ENCODE measurements at places on chromosomes 4 and X.

- no peak for DNase-seq
Measured at GRCh38 chr4:113292371-113293042, 243.1 kb downstream of the ANK2 start.

DNA sequence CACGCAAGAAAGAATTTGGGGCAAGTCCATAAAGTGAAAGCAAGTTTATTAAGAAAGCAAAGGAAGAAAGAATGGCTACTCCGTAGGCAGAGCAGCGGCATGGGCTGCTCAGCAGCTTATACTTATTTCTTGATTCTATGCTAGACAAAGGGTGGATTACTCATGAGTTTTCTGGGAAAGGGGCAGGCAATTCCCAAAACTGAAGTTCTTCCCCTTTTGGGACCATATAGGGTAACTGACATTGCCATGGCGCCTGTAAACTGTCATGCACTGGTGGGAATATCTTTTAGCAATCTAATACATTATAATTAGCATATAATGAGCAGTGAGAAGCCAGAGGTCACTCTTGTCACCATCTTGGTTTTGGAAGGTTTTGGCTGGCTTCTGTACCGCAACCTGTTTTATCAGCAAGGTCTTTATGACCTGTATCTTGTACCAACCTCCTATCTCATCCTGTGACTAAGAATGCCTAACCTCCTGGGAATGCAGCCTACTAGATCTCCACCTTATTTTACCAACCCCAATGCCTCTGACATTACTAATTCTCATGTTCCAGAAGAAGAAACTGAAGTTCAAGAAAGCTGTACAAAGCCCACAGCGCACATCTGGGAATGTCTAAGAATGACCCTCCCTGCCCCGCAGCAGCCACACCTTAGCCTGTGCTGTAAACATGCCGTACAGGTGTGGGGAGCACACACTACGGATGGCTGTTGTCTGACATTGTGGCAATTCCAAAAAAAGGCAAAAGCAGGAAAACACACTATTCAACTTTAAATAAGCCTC is 18.6 kb downstream of the RXFP1 start:
- no peak for DNase-seq

DNA sequence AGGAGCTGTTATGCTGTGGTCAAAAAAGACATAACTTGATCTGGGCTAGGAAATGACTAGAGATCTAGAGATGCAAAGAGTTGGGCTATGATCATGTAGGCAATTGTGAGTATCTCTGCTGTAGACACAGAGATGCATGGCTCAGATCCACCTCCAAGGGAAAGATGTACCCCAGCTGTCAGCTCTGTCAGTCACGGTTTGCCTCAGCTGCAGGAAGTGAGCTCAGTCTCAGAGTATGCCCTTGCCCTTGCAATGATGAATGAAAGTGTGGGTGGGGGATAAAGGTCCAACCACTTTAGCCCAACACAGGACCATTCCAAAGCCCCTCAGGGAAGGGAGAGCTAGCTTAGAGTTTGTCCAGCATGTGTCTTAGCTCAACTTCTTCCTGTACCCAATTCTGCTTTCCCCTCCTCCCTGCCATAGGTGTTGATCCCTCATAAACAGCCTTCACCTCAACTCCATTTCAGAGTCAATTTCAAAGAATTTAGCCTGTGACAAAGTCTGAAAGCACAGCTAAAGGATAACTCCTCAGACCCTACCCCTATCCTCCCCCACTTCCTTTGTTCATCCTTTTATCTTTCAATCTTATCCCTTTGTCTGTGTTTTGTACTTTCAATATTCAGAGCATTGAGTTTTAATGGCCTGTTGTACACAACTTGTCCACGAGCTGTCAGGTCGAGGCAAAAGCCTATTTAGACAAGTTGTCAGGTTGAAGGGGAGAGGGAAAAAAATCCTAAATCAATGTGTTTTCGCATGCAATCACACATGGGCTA is 90.6 kb downstream of the MID1IP1 start:
- no peak for DNase-seq

DNA sequence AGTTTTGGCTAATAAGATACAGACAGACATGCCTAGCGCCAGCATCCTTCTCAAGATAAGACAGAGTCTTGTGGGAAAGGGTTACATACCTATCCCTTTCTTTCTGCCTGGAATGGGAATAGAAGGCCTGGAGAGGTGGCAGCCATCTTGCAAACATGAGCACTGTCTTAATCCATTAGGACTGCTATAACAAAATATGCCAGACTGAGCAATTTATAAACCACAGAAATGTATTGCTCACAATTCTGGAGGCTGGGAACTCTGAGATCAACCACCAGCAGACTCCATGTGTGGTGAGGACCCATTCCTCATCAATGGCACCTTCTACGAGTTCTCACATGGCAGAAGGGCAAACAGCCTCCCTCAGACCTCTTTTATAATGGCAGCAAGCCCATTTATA is 26.5 kb upstream of the NEIL3 start:
- no peak for DNase-seq

DNA sequence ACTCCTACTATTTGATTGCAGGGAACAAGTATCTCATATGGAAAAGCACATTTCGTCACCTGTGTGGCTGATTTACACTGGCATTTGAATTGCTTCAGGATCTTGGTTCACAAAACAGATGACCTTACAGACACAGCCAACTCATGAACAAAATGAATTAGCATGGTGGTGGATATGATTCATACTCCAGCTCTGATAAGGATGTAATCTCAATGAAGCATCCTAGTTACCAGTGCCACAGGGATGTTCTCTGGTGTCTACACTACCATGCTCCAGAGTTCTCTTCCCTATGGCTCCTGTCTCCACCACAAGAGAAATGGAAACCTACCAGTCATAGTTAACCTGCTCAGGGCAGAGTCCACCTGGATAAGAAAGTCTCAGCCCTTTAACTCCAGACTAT is 40.7 kb downstream of the TEC start:
- no peak for DNase-seq

- DNase-seq: no peak
Measured at GRCh38 chr4:20305976-20306375, 54.3 kb downstream of the SLIT2 start.

DNA sequence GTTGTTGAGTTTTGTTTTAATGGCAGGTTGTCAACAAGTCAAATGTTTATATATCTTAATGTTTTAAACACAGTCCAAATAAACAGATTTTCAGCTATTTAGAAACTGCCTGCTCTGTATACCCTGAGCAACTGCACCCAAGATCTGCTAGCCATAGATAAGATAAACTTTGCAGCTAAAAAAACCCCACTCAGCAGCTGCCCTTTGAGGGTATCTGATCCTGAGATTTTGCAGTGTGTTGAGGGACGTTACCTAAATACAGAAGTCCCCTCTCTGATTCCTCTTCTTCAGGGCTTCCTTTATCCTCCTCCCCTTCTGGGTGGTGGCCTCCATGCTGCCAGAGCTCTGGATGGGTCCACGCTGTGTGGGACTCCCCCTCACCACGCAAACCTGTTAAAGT is 11.0 kb upstream of the FGG start:
- DNase-seq: no peak

GRCh38 chr4:13294961-13295605 is 189.1 kb downstream of the RAB28 start:
- DNase-seq: no peak

GRCh38 chr4:98921292-98921691 is 7.6 kb downstream of the EIF4E start:
- no peak for DNase-seq

DNA sequence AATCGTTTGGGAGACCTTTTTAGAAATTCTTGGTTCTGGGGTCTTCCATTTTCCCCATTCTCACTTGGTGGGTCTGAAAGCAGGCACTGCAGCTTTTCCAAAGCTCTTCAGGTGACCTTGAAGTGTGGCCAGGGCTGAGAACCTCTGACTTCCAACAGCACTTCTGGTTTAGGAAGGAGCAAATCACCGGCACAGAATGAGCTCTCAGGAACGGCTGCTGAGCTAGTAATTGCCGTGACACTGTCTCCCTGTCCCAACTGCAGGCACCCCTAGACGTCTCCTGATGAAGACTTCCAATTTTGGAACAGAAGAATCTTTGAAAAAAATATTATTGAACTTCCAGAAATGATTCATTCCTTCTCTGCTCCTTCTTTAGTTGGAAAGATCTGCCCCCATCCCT is 31.3 kb downstream of the CD38 start:
- no peak for DNase-seq

GRCh38 chrX:110341189-110342035 is 17.2 kb upstream of the RTL9 start:
- no peak for DNase-seq

DNA sequence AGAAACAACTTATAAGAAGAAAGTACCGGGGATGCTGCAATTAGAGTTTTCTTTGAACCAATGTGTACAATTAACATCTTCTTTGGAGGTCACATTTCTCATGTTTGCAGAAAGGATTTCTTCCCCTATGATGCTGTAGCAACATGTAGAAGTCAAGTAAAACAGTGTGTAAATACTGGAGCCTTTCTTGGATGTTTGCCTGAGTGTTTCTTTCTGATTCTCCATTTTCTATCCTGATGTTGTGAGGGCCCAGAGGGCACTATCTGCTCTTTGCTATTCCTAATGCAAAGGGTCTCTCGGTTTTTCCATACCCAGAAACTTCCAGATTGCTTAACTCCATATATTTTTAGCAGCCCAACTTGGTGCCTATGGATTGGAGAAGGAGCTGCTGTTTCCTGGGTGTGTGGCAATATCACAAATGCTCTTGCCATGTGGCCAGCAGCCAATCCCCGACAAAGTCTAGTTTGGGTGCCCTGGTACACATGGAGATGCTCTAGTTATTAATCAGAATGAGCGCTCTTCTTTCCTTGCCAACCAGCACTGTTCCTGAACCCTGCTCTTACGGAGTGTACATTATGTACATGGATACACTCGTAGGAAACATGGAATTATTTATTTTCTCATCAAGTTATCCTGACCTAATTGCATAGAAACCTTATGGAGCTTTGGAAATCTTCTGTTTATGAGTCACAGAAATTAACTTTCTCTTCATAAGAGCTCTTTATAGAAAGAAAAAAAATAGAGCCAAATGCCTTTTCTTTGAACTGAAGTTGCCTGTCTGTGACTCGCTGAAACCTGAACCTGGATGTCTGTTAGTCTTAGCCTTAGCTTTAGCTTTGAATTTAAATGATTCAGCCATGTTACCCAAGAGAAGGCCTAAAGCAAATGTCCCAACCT is 67.0 kb upstream of the GPC4 start:
- no peak for DNase-seq

DNA sequence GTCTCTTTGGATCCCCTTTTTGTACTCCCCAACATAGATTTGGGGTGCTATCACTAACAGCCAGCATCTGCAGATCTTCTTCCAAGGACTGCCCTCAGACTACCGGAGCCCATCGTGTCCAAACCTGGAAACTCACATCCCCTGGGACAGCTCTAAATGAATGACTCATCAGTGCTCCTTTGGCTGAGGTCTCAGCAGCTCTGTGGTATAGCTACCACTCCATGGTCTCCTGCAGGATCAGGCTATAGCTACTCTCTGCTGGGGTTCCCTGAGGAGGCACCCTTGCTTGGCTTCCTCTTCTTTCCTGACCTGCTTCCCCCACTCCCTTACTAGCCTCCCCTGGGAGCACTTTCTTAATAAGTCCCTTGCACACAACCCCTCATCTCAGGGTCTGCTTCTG is 97.5 kb upstream of the PRPS2 start:
- no peak for DNase-seq

GRCh38 chrX:9581771-9582385 is 117.0 kb downstream of the TBL1X start:
- no peak for DNase-seq

- no peak for DNase-seq
Measured at GRCh38 chr4:67549123-67549522, 3.8 kb upstream of the CENPC start.

- DNase-seq: peak; percentile 68
Measured at GRCh38 chrX:65667503-65668376, at the start of gene MSN. MSN (plus strand) TSS chrX:65667654; CDS start chrX:65667842, 188 bp downstream.

GRCh38 chr4:27861802-27862201 is 1001.2 kb downstream of the STIM2 start:
- no peak for DNase-seq

DNA sequence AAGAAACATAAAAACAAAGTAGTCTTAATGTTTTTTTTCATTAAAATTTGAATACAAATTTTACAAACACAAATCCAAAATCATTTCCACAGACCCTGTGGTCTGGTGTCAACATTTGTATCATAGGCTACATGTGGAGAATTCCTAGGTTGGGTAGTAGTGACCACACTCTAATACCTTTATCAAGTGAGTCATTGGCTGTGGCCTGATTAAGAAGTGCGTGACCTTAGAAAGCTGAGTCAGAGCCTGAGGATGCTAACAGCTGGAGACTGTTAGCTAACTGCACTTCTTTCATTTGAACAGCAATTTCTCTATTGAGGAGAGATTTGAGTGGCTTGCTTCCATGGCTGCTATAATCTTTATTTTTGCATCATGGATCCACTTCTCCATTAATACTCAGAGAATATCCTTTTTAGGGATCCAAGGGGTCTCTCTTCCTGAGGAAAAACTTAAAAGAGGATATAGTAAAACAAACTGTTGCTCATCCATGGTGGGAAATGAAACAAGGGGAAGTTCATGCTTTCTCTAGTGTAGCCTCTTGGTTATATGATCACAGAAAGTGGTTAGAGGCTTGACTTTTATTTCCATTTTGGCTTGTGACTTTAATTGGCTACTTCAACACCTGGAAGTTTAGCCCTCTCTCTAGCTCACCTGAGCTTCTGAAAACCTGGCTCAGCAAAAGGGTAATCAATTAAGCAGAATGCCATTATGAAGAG is 335.8 kb downstream of the PABPC4L start:
- no peak for DNase-seq

GRCh38 chr4:78414116-78414515 is 137.5 kb upstream of the ANXA3 start:
- DNase-seq: no peak

DNA sequence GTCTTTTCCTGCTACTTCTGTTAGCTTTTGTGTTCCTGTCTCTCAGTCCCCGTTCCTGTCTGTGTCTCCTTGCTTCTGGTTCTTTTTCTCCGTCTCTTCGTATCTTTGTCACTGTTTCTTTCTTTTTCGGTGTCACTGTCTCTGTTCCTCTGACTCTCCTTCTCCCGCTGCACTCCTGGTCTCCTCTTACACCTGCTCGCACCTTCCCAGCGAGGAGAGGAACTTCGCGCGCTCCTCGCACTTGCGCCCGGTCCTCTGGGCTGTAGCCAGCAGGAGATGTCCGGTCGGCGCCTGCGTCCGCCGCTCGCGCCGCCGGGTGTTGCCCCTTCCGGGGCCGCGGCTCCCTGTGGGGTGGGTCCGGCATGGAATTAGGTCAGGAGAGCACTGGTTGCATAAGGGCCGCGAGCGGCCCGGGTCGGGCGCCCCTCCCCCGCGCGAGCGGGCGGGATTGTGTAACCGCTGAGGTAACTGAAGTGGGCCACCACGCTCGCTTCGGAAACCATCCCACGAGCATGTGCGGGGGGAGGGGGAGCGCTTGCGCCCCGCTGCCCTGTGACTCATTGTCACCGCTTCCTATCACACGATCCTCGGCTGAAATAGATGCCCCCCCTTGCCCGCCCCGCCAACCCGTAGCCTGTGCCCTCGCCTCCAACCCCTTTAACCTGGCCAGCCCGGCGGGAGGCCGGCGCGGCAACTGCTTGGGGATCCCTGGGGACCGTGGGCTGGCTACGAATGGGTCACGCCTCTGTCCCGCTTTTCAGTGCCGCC is 1.6 kb downstream of the LONRF3 start:
- peak; percentile 63 for DNase-seq

GRCh38 chr4:156875704-156876103 is 95.9 kb downstream of the PDGFC start:
- DNase-seq: no peak

- DNase-seq: no peak
Measured at GRCh38 chr4:149605601-149606378, 209.9 kb downstream of the IQCM start.
